ENCODE measurements at places on chromosomes 1 and 21.

DNA sequence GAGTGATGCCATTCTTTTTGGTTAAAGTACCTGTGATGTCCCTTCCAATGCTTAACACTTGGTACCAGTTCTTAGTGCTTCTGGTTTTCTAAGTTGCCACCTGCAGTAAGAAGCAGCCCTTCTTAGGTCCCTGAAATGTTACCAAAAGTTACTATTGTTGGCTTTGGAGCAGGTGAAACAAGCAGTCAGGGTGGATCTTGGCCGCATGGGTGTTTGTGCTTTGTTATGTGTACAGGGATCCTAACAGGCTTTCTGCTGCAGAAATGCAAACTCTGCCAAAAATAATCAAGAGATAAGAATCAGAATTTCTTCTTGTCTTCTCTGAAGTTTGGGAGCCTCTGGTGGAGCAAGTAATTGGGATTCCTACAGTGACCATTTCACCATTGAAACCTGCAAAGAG is 84.4 kb downstream of the UBE4B start:
- no peak for DNase-seq

- DNase-seq, result no peak
Measured at GRCh38 chr1:11450310-11450709, 28.6 kb upstream of the DISP3 start.

DNA sequence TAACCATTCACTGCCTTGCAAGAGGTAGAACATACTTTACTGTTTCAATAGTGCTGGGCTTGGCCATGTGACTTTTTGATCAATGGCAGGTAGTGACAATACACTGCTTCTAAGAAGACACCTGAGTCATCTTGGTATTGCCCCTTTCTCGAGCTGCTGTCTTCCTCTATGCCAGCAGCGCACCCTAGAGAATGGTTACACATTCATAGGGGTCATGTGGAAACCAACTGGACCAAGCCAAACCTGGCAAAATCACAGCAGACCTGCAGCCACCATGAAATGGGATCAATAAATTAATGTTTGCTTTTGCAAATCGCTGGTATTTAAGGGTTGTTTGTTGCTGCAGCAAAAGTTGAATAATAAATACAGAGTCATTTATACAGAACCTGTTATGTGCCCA is 122.3 kb downstream of the GRIK1 start:
- DNase-seq, result no peak

GRCh38 chr1:42736571-42737200 is 3.4 kb downstream of the CLDN19 start:
- no peak for DNase-seq
